ENCODE measurements at places on chromosomes 4 and X. TPM values are rescaled to one million over a fixed set of nuclear protein-coding genes. Genes with fewer than 3 reads are reported as not detected.

DNA sequence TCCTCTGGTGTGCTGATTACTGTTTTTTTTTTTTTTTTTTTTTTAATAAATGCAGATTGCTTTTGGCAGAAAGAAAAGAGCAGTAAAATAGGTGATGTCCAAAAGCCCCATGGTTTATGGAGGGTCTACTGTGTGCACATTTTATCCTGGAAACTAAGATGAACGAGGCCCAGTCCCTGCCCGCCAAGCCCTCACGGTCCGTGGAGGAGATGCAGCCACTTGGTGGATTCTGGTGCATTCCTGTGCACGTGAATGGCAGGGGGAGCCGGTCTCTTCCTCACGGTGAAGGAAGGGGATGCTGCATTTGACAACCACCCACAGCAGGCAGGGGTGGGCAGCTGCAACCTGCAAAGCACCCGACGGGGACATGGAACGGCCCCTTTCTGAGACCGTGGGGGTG, 100.2 kb upstream of the AFAP1 start:
- DNase-seq, result no peak

GRCh38 chr4:122577189-122577553, 43.7 kb downstream of the IL21 start:
- no peak for DNase-seq

- no peak for DNase-seq
These were observed 121.5 kb downstream of the ANK2 start for GRCh38 chr4:113170805-113171468.

GRCh38 chrX:25726539-25726938, 411.6 kb upstream of the MAGEB18 start:
- no peak for DNase-seq

DNA sequence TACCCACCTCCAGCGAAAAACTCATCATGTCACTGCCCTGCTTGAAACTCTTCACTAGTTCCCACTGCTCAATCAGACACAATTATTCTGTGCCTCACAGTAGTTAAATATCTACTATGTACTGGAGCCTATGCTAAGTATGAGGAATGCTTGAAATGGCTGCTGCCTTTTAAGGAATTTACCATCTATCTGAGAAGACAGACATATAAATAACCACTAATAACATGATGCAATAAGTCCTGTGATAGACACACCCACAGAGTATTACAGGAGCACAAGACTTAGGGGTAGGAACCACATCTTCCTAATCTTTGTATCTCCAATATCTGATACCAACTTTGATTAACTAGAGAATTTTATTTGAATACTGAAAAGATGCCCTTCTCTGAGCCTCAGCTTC, 21.1 kb downstream of the SLC25A53 start:
- no peak for DNase-seq

- no peak for DNase-seq
These were observed 59.3 kb upstream of the HPSE start for GRCh38 chr4:83393908-83394307.

DNA sequence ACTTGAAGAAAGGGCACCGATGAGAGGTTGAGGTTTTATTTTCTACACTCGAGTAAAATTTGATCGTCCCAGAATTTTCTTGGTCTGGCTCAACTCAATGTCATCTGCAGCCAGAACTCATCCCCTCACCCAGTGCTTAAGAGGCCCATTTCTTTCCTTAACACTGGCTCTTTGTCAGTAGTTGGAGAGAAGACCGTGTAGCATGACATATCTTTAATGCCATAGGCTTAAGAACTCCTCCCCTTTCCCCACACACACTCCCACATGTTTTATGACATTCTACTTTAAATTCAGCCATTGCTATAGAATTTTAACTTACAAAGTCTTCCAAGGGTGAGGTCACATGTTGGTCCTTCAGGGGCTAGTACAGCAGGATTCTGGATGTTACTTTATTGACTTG, 44.2 kb upstream of the ZNF827 start:
- no peak for DNase-seq

DNA sequence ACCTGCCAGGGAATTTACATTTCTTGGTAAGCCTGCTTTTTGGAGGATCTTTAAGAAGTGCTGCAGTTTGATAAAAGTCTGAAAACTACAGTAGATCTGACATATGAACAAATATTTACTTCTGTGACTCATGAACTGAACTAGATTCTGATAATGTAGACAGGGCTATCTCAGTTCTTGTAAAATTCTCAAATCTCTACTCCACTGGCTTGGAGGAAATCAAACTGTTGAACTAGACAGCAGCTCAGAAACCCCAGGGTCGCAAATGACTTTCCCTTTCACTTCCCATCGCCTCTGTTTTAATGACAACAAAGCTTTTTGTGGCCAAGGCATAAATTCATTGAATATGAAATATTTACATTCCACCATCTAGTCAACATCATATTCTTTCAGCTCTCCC, 15.4 kb upstream of the OCIAD1 start:
- no peak for DNase-seq

DNA sequence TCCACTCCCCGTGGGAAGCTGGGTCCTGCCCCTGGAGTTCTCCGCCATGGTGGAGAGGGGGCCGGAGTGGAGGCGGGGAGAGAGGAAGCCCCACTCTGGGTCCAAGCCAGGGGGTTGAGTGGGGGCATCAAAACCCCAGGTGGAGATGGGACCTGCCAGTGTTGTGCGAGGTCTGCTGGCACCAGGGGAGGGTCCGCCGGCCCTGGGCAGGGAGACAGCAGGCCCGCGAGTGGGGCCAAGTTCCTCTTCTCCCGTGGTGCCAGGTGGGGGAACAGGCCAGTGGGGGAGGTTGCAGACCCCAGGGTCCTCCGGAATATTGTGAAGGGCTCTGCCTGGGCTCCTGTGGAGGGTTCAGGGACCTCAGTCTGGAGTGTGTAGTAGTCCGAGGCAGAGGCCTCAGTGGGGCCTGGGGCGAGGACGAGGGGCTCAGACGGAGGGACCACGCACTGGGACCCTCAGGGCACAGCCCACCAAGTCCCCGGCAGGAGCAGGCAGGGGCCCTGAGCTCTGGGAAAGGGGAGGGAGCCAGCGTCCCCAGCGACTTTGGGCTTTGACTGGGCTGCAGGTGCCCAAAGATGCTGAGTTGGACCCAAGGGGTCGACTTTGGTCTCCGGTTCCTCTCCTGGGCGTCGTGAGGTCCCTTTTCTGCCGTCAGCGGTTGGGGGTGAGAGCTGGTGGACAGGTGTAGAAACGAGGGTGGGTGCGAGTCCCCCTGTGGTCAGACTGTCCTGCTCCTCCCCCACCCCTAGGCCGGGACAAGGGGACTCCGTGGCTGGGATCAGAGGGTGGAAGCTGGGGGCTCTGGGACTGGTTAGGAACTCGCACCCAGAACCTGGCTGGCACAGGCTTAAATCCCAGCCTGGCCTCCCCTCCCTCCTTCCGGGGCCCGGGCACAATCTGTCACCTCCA, 43.8 kb upstream of the NKX1-1 start:
- no peak for DNase-seq

DNA sequence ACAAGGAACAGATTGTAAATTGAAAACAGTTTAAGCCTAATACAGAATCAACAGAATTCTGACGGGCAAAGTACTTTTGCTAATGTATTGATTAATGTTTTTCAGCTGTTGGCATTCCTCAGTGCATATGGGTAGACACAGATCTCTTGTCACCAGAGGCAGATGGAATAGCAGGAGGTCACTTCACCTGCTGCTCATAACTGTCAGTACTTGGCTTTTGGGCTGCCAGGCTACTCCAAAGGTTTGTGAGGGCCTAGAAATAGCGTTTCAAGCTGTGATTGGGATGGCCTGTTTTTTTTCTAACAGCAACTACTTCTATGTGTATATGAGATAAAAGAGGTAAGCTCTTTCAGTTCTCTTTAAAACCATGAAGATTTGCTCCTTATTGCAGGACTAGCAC, 307.5 kb upstream of the ANXA10 start:
- DNase-seq, result no peak

- DNase-seq, result peak; percentile 52
These were observed 42.0 kb upstream of the PROM1 start for GRCh38 chr4:16125571-16126445.

Gene XAGE2
- not detected for total RNA-seq

Gene MAGEA4
- total RNA-seq, result not detected

Gene SHISA3
- not detected for total RNA-seq

Gene FRMPD3
- total RNA-seq, result not detected

Measured in hematopoietic multipotent progenitor cell (in vitro differentiated cells).